NCI-H82 (cell line): ENCODE measurements at places on chromosomes 4 and X.

GRCh38 chrX:37405956-37406355 lies 56.8 kb downstream of the PRRG1 start:
- no peak for DNase-seq

DNA sequence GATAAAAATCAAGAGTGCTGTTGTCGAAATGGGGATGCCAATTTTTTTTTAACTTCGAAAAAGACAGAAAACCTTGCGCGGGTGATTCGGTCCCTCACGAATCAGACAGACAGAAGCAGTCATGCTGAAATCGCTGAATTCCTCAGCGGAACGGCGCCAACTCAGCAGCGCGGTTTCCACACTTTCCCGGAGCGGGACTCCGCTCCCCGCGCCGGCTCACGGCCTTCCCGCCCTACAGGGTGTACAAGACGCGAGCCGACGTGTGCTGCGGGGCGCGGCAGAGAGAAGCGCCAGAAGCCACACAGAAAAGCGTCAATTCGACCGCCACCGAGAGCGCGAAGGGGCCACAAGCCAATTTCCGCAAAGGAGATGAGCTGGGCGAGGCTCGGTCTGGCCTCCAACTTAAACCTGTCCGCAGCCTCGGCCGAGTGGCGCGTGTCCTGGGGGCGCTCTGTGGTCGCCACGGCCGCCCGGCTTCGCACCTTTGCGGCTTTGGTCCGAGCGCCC lies 1.3 kb downstream of the NEXMIF start:
- DNase-seq = peak; percentile 24

DNA sequence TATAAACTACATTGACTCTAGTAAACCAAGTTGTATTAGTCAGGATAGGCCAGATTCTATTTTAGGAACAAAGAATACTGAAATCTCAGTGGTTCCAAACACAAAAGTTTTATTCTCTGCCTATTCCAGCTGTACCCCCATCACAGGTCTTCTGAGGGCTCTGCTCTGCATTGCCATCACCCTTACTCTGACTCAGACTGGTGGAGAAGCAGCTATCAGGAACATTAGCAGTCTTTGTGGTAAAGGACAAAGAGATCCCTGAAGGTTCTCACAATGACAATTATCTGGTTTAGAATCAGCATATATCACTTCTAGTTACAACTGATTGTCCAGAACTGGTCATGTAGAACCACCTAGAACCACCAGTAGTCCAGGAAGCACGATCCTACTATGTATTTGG lies 251.1 kb downstream of the GLUD2 start:
- DNase-seq = no peak

DNA sequence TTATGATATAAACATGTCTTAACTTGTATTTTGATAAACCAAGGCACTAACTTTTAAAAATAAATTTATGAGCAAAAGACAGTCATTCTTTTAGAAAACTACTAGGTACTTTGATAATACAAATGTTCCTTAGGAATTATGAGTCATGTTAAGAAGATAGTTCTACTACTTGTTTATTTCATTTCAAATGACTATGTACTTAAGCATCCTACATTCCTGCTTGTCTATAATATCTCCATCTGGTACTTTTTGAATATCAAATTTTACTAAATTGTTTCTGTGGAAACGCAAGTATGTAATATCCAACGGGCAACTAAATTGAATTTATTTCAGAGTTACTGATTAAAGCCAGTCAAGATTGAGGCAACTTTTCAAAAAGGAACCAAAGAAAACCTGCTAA lies 61.8 kb downstream of the CAMK2D start:
- DNase-seq = no peak

GRCh38 chrX:10085223-10085622 lies 71.6 kb upstream of the CLCN4 start:
- no peak for DNase-seq

- DNase-seq = no peak
Observed at GRCh38 chr4:112931001-112931400, 118.5 kb upstream of the ANK2 start.

DNA sequence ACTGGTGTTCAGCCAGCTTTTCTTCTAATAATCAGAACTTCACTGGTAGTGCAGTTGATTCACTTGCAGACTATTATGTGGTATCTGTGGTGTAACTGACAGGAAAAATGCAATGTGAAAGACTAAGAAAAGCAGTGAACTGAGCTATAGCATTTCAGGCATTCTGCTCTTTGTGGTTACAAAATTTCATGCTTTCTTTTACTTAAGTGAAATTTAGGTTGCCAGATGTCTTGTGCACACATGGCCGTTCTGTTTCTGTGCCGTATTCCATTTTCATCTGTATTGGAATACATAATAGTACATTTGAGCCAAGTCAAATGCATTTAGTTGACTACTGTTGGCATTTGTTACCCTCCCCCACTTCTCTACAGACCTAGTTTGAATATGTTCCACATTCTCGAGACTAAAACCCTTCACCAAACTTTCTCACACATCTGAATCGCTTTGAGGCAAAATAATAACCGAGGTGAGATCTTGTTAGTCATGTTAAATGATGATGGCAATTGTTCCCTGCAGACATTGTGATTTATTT lies 8.2 kb downstream of the RTL3 start:
- DNase-seq = no peak

DNA sequence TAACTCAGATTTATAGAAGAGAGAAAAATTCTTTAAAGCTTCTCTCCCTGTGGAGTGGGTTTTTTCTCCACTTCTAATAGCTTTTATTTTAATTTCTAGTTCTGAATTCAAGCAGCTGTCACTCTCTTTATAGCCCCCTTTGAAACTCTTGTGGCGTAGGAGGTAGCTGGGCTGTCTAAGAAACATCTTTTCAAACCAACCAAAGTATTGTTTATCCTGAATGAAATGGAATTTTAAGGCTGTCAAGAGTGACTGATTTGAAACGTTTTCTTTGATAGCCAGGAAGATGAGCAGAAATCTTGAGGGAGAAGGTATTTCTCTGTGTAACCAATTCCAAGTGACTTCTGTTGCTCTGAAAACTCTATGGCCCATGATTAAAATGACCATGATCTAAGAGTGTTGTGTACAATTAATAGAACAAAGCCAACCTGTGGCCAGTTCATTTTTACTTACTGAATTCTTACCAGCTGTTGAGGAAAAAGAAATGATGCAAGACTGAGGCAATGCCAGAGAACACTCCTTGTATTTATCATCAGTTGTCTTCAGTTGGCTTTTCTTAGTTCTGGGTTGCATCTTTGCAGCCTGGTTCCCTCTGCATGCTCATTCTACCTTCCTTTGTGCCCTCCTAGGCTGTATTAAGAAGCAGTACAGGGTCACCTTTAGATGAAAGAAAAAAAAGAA lies 298.4 kb downstream of the ARHGAP10 start:
- DNase-seq = no peak

DNA sequence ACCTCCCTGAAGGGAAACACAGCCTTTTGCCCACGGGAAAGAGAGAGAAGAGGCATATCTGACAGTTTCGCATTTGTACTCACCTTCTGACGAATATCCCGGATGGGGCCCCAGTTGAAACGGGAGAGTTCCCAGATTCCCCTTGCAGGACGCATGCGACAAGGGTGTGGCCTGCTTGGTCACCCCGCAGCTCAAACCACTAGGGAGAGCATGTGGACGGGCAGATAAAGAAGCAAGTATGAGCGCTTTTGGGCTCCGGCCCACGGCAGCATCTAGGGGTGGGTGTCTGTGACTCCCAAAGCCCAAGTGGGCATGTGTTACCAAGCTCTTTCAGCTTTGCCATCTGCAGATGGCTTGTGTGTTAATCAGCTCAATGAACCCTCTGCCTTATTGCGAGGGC lies 70.1 kb upstream of the MED14 start:
- no peak for DNase-seq

- DNase-seq = no peak
Observed at GRCh38 chrX:17842769-17843525, 18.2 kb downstream of the RAI2 start.

GRCh38 chr4:24937176-24937916 lies 24.5 kb upstream of the CCDC149 start:
- DNase-seq = no peak

DNA sequence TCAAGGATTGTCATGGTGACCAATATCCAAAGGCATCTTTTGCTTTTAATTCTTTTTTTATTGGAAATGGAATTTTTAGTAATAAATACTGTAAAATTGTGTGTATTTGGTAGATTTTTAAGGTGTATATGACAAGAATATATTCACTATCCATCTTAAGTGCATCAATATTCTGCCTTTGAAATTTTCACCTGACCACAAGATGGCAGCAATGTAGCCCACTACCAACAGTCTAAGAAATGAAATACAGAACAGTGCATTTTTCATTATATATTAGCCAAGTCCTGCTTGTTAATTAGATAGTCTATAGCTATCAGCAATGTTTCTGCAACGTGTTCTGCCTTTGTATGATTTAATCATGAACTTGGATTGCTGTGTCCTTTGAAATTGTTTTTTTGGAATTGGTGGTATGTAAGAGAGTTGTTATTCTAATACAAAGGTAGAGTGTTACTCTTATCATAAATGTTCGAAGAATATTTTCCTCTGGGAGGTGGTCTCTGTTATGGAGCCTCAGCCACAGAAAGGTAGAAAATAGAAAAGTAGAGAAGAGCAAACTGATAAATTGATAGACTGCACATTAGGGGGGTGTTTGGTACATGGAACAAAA lies 38.2 kb downstream of the HPGDS start:
- peak; percentile 45 for DNase-seq

- DNase-seq = no peak
Observed at GRCh38 chrX:1139185-1139500, 73.3 kb downstream of the CRLF2 start.

DNA sequence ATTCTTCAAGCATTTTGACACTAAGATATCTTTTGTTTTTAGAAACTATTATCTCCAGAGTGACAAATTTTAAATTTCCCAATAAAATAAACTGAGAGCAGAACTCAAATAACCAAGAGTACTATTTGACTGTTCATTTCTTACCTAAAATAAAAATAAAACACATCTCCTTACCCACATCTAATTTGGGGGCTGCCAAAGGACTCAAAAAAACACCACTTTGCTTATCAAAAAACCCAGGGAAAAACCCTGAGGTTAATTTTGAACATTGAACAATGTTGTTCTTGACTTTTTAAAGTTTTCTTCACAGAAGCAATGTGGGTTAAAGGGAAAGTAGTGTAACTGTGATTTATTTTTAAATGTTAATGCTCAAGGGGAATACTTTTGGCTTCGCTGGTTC lies 243.0 kb upstream of the HHIP start:
- DNase-seq = no peak

GRCh38 chr4:98946359-98946758 lies 17.4 kb upstream of the EIF4E start:
- DNase-seq = no peak

DNA sequence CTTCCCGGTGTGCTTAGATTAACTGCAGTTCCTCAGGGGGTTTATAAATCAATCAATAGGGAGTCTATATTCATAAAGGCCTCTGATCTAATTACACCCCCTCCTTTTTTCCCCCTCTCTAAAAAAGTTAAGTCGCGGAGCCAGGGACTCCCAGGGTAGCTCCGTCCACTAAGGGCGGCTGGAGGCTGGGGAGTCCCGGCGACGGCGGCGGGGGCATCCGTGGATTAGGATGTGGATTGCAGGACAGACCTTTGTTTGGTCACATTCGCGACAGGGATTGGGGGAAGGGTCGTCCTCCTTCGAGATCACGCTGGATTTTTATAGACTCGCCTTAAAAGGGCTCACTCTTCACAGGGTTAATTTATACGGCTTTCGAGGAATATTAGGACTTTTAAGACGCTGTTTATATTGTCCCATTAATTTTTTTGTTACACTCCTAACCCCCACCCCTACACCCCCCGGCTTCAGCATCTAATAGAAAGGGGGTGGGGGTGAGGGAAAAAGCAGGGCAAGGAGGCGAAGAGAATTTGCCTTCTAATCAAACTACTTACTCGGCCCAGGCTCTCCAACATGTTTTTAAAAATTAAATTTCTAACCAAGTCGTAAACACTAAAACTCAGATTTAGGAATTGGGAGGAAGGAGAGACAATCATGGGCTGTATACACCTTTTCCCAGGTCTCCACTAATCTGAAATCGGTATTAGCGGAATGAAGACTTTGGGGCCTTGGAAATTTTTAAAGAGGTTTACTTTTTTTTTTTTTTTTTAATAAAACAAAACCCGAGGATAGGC lies 8.5 kb downstream of the PITX2 start:
- DNase-seq = no peak

- DNase-seq = peak; percentile 95
Observed at GRCh38 chrX:49053223-49054072, 5.4 kb upstream of the CCDC120 start.

GRCh38 chr4:128571747-128572146 lies 237.8 kb upstream of the JADE1 start:
- no peak for DNase-seq

- no peak for DNase-seq
Observed at GRCh38 chr4:57378766-57379165, 268.6 kb upstream of the IGFBP7 start.

DNA sequence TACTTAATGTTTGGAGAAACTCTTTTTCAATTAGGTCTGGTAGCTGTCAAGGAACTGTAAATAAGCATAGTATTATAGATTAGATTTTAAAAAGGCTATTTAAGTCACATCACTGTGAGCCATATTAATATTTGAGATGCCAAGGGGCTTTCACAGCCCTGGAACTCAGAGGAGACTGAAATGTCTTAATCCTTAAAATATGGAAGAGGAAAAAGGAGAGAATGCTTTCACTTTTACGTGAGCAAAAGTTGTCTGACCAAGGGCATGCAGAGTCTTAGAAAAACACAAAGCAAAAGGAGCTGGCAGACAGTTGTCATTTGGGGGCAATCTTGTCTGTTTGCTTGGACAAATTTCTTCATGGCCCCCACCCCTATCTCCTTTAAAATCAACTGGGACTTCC lies 253.2 kb upstream of the IGFBP7 start:
- DNase-seq = no peak

DNA sequence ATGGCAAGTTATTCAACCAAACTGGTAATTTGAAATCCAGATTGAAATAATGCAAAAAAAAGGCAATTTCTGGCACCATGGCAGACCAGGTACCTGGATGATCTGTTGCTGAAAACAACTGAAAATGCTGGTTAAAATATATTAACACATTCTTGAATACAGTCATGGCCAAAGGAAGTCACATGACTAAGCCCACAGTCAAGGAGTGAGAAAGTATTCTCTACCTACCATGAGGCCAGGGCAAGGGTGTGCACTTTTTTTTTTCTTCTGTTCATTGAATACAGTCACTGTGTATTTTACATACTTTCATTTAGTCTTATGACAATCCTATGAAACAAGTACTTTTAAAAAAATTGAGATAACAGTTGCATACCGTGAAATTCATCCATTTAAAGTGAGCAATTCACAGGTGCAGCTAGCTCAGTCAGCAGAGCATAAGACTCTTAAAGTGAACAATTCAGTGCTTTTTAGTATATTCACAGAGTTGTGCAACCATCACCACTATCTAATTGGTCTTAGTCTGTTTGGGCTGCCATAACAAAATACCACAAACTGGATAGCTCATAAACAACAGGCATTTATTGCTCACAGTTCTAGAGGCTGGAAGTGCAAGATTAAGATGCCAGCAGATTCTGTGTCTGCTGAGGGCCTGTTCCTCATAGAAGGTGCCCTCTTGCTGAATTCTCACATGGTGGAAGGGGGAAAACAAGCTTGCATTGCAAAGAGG lies 4.8 kb upstream of the MPP1 start:
- no peak for DNase-seq

- DNase-seq = peak; percentile 2
Observed at GRCh38 chr4:125781651-125782050, 466.9 kb downstream of the FAT4 start.

GRCh38 chrX:133834771-133835170 lies 150.6 kb downstream of the GPC3 start:
- DNase-seq = no peak
